Stimulated activated CD4-positive, alpha-beta T cell treated with anti-CD3 and anti-CD28 coated beads, Interleukin-12 subunit alpha, Interleukin-12 subunit beta, amount 100 ng/mL, for 24 hours (primary cell): ENCODE measurements at places on chromosomes 1 and 21.

GRCh38 chr21:41926807-41927171, 27.0 kb downstream of the C2CD2 start:
- DNase-seq = no peak

DNA sequence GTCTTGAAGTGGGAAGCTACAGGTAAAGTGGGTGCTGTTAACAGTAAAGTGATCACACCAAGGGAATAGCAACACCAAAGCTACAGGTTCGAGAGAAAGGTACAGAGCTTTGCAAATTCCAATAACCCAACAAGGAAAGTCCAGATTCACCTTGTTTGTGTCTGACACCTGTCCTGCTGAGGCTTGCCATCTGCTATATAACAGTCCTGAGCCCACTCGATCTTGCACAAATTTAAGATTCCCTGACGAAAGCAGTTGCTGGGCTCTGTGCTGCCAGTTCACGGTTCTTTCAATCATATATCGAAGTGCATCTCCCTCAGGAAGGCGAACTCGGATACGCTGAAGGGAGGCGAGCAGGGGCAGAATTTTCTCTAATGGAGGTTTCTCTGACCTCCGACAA, 23.0 kb upstream of the SYT2 start:
- no peak for DNase-seq

GRCh38 chr1:245201827-245202226, 47.0 kb downstream of the KIF26B start:
- DNase-seq = no peak

DNA sequence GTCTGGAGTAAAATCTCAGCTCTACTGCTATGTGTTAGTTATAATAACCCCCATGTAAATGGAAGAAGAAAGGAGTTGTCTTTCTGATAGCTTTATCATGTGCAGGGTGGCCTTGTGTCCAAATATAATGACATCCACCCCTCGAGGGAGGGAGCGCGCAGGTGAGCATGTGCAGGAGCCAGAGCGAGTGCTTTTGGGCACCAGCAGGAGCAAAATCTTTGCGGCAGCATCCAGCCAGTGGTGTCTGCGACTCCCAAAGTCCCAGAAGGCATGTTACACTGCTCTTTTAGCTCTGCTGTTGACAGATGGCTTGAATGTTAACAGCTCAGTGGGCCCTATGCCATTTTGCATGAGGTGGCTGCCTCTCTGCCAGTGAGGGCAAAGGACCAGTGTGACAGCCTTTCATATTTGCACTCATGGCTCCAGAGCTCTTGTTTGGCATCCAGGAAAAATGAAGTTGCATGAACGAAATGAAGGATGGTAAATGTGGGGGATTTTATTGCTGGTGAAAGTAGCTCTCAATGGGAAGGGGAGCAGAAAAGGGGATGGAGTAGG, 146.7 kb downstream of the HMCN1 start:
- no peak for DNase-seq

DNA sequence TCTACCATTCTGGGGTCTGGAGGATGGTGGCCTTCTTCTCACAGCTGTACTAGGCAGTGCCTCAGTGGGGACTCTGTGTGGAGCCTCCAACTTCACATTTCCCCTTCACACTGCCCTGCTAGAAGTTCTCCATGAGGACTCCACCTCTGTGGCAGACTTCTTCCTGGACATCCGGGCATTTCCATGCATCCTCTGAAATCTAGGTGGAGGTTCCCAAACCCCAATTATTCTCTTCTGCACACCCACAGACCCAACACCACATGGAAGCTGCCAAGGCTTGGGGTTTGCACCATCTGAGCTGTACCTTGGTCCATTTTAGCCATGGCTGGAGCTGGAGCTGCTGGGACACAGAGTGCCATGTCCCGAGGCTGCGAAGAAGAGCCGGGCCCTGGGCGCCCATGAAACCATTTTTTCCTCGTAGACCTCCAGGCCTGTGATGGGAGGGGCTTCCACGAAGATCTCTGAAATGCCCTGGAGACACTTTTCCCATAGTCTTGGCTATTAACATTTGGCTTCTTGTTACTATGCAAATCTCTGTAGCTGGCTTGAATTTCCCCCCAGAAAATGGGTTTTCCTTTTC, 170.5 kb downstream of the FOXD2 start:
- no peak for DNase-seq

DNA sequence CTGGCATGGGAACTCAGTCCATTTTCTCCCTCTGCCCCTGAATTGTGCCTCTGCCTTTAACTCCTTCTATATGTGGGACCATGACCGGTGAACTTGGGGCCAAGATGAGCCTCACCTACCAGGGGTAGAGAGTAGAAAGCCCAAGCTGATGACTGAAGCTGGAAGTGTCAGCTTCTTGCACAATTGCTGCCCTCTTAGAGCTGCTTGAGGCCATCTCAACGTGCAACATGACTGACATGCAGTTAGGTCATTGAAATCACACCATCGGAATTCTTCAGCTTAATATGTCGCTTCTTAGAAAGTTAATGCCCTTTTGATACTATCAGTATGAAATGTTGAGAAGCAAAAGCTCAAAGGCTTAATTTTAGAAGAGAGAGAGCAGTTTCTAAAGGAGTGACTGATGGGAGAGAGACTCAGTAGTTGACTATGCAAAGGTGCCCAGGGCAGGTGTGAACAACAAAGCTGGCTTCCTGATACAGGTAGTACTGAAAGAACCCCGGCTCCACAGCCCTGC, 89.4 kb upstream of the UBE2U start:
- DNase-seq = no peak

- no peak for DNase-seq
These were observed 63.1 kb downstream of the ZNF281 start for GRCh38 chr1:200346700-200347099.

DNA sequence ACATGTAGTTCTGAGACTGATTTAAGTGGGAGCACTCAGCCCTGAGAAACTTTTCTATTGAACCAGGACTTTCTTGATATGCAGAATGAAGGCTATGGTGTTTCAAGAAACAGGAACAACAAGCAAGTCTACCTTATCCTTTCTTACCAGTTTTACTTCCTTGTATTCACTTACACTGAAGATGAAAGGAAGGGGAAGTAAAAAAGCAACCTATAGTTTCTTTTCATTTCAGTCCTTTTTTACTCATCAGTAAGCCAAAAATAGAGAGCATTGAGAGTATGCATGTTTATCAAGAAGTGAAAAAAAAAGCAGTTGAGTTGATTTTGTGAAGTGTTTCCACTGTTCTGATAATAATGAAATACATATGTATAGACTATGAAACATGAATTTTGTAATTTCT, 1010.3 kb downstream of the AMY1C start:
- no peak for DNase-seq

DNA sequence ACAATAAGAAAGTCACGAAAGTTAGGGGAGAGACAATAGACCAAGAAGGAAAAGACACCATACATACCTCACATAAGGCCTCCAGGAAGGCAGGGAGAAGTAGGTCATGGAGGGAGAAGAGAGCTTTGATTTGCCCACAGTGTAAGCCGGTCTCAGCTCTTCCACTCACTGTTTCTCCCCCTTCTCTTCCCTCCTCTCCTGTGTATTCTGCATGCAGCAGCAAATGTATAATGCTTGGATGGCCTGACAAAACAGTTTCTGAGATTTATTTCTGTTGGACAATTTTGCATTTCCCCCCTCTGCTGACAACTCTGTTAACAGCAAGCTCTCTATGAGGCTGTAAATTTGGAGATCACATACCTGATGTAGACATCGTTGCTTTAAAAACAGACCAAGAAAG, 318.9 kb downstream of the OMA1 start:
- DNase-seq = no peak

GRCh38 chr1:31799196-31799894, 16.5 kb downstream of the SPOCD1 start:
- no peak for DNase-seq

GRCh38 chr1:208132287-208132882, 111.8 kb downstream of the PLXNA2 start:
- DNase-seq = peak; percentile 57

- DNase-seq = no peak
These were observed 107.0 kb upstream of the TSPAN2 start for GRCh38 chr1:115196296-115196695.

DNA sequence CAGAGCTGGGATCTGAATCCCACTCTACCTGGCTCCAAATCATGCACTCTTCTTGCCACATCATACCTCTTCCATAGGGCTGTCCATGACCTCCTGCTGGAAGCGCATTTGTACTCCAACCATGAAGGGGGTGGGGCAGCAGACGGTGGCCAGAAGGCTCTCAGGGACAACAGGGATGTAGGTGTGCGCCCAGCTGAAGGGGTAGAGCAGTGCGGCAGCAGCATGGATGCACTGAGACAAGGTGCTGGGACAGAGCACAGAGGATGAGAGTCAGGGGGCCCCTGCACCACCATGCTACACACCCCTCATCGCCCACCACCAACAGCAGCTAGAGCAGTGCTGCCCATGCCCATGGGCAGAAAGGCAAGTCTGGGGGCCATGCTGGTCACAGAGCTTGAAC, 8.4 kb downstream of the DENND2D start:
- no peak for DNase-seq

DNA sequence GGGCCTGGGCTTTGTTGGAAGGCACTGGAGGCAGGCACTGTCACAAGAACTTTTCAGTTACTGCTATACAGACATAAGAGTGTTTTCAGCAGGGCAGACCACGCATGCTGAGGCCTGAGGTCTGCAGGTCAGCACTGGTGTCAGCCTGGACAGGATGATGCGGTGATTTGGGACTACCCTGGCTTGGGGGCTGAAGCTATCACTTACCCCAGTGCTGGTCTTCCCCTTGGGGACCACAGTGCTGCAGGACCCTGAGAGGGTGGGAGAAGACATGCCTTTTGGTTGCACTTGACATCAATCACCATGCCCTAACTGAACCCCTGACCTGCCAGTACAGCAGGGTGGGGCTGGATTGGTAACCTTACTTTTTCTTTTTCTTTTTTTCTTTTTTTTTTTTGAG, 9.2 kb downstream of the DMRTB1 start:
- no peak for DNase-seq

- DNase-seq = no peak
These were observed 148.9 kb upstream of the CTTNBP2NL start for GRCh38 chr1:112247036-112247597.

GRCh38 chr1:101088431-101088830, 62.8 kb upstream of the DPH5 start:
- no peak for DNase-seq

GRCh38 chr1:24186993-24187790, at the start of gene IFNLR1:
Gene IFNLR1 (minus strand): TSS chr1:24187289. CDS start chr1:24187248, 41 bp downstream.
- peak; percentile 77 for DNase-seq

DNA sequence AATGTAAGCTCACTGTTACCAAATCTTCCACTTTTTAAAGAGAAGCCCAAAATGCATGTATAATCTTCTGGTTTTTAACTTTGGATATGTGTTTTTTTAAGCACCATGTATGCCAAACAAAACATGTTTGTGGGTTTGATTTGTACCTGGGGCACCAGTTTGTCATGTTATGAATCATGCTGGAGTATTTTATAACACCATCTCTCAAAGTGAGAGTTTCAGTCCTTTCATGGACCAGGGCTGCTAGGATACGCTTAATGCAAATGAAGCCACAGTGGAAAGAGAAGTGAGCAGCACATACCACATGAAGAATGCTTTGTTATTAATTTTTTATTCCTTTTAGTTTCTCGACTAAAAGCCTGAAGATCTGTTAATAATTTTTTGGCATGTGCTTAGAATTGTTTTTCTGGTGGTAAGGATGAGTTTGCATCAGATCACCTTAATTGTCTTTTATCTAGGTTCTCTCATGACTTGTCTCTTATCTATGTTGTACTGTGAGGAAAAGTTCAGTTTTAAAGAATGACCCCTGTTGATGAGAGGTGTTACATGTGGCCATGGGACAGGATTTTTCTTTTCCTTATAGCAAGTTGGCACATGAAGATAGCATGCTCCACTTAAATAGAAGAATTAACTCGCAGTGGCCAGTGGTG, 2.0 kb upstream of the RABGAP1L start:
- no peak for DNase-seq

DNA sequence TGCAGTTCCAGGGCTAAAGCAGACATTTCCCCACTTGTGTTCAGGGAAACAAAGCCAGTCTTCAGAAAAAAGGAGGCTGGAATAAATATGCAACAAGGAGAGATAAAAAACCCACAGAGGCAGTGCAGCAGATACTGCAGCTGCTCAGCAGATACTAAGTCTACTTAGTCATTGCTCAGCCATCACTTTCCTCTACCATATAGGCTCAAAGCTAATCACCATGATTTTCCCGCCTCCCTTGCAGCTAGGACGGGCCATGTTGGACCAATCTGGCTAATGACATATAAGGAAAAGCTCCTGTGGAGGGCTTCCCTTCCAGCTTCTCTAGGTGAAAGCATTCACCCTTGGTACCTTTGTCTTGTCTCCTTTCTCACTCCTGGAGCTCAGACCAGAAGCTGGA, 10.0 kb upstream of the EFHD2 start:
- DNase-seq = no peak

DNA sequence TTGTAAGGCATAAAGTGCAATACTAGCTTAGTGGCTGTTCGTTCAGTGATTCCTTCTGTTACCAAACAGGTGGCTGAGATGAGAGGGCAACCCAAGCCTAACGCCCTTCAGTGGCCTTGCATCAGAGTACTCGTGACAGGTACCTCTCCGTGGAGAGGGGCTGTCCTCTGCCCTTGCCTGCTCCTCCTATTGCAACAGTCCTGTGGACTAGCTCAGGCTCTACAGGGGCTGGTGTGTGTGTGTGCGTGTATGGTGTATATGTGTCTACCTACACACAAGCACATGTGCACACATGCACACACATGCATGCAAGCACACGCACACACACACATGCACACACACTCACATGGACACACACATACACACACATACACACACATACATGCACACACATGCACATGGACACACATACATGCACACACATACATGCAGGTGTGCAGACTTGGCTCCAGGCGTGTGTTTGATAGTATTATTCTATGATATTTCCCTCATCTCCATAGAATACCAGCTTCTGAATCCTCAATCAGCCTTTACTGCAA, 15.1 kb downstream of the TFF3 start:
- no peak for DNase-seq

DNA sequence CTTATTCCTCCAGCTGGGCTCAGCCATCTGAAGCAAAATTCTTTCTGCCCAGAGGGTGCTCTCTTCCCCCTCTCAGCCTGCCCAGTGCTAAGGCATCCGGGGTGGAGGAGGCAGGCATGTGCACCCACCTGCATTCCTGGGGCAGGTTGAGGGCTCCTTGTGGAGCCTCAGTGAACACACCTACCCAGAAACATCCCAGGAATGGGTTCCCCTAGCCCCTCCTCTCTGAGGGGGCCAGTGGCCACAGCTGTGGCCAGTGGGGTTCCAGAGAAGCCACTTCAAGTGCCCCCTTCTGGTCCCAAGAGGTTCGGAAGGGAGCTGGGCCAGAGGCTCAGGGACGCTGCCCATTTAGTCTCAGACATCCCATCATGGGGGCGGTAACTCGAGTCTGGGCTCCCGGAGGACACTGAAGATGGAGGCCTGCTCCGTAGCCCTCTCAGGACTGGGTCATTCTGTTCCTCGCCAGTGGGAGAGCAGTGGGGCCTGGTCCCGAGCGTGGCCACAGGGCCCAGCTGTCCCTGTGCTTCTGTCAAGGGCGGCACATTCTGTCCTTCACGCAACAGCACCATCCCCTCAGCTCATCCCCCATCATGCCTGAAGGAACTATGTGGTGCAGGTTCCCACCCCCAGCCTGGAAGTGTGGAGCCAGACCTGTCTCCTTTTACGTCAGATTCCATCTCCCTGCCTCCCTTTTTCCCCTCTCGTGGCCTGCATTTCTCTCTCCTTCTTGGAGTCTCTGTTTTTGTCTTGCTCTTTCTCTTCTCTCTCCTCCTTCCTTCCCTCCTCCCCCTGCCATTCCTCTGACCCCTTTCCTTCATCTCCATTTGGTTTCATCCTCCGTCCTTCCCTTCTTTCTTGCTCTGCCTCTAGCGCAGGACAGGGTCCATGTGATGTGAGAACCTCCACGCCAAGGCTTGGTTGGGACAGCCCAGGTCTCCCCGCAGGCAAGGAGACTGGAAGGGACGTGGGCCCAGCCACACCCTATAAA, 49.6 kb upstream of the KDM4A start:
- DNase-seq = no peak
